Stimulated activated CD8-positive, alpha-beta memory T cell treated with anti-CD3 and anti-CD28 coated beads, Interleukin-7, amount 100 ng/mL, for 48 hours (primary cell): ENCODE measurements at places on chromosomes 3 and 15.

DNA sequence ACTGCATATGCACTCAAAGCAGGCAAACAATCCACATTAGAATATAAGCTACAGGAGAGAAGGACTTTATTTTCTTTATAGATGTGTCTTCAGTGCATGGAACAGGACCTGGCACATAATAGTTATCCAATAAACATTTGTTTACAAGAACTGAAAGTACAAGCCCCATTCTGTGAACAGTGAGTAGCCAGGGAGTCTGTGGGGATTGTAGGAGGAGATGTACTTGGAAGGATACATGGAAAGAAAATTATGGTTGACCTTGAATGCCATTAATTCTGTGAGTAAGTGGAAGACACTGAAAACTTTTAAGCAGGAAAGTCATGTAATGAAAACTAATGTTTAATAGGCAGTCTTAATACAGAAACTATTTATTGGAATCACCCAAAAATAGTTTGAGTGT, 28.3 kb downstream of the MASP1 start:
- DNase-seq, result no peak

- no peak for DNase-seq
Observed at GRCh38 chr3:54270816-54271526, 148.6 kb downstream of the CACNA2D3 start.

- DNase-seq, result no peak
Observed at GRCh38 chr3:172846706-172847105, 96.2 kb downstream of the ECT2 start.

GRCh38 chr15:99916668-99917223, 183.5 kb upstream of the LYSMD4 start:
- no peak for DNase-seq

GRCh38 chr15:40463886-40464545, 6.8 kb upstream of the CHST14 start:
- DNase-seq, result no peak

GRCh38 chr3:187995043-187995400, 158.9 kb upstream of the LPP start:
- no peak for DNase-seq

- DNase-seq, result no peak
Observed at GRCh38 chr3:128709506-128710210, 16.3 kb upstream of the RAB7A start.

DNA sequence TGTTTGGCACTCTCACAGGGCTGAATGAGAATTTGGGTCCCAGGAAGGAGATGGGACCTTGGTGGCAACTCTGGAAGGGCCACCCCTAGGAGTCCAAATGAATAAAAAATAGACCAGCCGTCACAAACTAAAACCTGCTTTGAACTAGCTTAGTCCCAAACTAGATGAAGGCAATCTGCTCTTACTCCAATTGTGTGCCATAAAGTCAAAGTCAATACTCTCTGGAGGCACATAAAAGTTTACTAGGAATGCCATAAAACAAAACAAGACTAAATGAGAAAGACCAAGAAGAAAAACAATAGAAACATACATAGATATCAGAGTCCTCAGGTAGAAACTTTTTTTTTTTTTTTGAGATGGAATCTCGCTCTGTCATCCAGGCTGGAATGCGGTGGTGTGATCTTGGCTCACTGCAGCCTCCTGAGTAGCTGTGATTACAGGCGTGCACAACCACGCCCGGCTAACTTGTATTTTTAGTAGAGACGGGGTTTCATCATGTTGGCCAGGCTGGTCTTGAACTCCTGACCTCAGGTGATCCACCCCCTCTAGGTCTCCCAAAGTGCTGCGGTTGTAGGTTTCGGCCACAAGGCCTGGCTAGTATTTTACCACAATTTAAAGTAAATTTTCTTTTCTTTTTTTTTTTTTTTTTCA, 8.1 kb downstream of the GOLGA6L2 start:
- no peak for DNase-seq

DNA sequence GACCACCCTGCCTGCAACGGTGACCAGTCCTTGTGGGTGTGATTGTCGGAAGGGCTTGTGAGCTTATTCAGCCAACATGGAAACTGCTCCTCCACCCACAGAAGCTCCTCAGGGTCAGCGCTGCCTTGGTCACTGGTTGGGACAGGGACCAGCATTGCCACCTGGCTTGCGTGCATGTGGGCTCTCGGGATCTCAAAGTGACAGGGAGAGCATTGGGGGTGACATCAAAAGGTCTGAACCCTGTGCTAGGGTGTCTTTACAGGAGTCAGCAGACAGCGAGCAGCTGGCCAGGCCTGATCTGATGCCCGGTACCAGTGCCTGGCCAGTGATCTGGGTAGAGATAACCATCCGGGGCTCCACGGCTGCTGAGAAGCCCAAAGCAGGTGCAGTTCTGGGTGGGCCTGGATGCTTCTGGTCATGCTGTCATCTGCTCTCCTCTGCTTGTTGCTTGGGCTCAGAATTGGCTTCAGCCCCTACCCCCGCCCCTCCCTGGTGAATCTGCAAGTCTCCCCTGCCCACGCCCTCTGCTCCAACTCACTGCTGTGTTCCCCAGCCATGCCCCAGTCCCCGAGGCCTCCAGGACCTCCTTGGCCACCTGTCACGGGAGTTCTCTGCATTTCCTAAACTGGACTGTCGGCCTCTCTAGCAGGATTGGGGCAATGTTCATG, 134.8 kb downstream of the NSMCE3 start:
- no peak for DNase-seq

GRCh38 chr3:29283231-29284119, 2.6 kb downstream of the RBMS3 start:
- no peak for DNase-seq

- no peak for DNase-seq
Observed at GRCh38 chr3:181578743-181579142, 133.0 kb upstream of the SOX2 start.

GRCh38 chr15:33846142-33846541, 122.2 kb upstream of the CHRM5 start:
- no peak for DNase-seq

- DNase-seq, result no peak
Observed at GRCh38 chr3:169077394-169077906, 586.1 kb downstream of the MECOM start.

GRCh38 chr3:77915336-77915735, 875.4 kb downstream of the ROBO2 start:
- DNase-seq, result no peak

DNA sequence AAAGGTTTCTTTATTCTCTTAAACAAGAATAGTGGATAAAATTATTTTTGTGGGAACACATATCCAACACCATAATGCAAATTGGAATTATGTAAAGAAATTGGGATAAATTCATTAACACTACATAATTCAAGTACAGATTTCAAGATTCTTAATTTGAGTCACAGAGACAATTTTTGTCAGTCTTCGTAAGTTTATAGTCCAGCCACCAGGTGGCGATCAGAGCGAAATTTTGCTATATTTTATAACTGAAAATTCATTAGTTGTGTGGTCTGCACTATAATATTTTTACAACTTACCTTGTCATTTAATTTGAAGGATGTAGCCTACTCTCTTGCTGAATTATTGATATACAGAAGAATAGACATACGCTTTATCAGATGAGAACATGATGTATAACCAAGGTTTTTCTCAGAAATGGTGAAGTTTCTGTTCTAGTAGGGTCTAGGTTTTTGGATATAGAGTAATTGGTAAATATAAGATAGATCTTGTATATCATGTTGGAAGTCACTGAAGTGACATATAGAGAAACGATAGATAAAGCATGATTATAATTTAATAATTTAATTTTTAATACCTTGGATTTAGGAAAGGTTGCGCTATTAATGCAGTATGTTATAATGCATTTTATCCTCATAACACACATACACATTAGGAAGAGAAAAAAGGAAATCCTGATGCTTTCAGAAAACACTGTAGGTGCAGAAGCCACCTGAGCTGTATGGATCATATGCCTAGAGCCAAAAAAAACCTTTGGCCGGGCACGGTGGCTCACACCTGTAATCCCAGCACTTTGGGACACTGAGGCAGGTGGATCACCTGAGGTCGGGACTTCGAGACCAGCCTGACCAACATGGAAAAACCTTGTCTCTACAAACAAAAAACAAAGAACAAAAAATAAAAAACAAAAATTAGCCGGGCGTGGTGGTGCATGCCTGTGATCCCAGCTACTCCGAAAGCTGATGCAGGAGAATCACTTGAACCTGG, 31.7 kb downstream of the PLSCR4 start:
- no peak for DNase-seq

DNA sequence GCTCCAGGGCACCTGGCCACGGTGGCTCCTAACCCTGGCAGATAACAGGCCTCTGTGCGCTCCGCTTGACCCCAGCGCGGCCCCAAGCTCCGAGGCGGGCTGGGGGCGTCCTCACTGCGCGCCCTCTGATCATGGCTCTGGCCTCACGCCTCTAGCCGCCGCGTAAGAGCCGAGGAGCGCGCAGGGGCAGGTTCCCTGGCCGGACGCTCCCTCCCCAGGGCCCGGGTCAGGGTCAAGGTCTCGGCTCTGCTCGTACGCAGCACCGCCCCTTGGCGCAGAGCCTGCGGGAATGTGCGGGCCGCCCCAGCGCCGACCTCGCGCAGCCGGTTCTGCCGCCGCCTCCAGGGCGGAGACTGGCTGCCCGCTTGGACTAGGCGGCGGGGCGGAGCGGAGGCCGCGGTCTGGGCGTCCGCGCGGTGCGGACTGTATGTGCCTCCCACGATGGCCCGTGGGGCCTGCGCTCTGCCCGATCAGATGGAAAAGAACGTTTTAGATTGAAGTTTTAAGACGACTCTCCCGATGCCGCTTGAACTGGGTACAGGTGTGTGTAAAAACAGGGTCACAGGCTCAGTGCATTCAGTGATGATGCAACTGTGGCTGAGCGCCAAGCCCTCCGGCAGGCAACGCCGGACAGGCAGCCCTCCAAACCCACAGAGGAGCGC, 40.8 kb downstream of the CHST14 start:
- DNase-seq, result no peak

GRCh38 chr15:40265875-40266274, 17.0 kb downstream of the ANKRD63 start:
- DNase-seq, result no peak

GRCh38 chr15:81362790-81363189, 11.2 kb downstream of the TMC3 start:
- DNase-seq, result no peak

DNA sequence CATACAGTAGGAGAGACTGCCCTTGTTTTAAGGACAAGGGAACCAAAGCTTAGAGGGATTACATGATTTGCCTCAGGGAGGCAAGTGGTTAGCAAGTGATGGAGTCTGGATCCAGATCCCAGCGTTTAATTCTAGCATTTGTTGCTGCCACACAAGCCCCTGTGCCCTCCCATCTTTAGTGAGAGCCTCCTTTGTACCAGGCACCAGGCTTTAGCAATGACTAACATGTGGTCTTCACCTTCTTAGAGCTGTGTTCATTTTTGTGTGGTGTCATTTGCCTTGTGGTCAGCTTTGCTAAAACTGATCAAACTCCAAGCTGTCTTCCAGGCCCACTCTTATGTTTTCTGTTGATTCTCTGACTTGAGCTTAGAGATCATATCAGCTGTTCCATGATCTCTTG, 290.5 kb downstream of the RPLP1 start:
- no peak for DNase-seq

GRCh38 chr3:101518421-101518871, 5.4 kb upstream of the SENP7 start:
- DNase-seq, result peak; percentile 35

- no peak for DNase-seq
Observed at GRCh38 chr3:176848431-176849214, 348.7 kb downstream of the TBL1XR1 start.

DNA sequence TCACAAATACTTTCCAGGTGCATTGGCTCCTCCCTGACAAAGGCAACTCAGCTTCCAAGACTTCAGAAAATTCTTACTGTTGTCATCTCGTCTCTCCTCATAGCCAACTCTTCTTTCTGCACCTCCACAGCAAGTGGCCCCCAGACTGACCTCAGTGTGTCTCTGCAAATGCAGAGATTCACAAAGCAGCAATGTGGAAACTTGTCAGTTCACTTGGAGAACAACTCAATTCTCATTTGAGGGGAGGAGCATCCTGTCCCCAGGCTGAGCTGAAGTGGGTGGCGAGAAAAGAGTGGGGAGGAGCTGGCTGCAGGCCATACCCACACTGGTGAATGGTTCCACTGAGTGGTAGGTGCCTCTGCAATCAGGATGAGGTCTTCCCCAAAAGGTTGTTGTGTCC, 248.7 kb upstream of the IL12A start:
- no peak for DNase-seq

DNA sequence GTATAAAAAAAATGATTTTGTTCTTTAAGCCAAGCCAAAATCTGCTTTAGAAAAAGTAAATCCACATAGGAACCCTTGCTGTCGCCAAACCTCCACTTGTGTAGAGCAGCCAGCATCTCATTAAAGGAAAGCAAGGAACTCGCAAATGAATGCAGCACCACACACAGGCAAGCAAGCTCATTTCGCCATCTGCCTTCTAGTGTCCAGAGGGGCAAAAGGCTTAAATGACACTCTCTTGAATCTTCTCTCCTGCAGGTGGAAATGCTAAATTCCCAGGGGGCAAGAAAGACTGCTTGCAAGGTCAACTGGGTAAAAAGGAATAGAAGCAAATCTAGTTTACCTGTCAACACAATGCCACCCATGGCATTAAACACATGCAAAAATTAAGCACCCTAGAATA, 2.4 kb downstream of the MB21D2 start:
- DNase-seq, result no peak

DNA sequence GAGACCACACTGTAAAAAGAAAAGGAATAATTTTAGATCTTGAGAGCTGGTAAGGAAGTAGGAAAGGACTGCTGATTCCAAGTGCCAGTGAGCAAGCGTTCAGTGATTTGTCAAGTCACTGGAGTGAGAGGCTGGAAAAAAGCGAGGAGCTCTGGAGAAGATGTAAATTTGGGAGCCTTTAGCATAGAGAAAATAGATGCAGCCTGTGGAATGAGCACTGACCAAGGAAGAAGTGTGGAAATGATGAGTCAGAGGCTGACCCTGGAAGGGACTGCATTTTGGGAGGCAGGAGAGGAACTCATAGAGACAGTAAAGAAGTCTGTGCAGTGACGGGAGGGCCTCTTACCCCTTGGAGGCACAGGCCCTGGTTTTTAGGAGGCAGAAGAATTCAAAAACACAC, 17.1 kb upstream of the ABTB1 start:
- DNase-seq, result no peak

- DNase-seq, result no peak
Observed at GRCh38 chr3:150268426-150269391, 139.4 kb upstream of the TSC22D2 start.
